ENCODE measurements at places on chromosomes 4 and X.

GRCh38 chrX:132016628-132017430 is 6.3 kb upstream of the STK26 start:
- DNase-seq = no peak

DNA sequence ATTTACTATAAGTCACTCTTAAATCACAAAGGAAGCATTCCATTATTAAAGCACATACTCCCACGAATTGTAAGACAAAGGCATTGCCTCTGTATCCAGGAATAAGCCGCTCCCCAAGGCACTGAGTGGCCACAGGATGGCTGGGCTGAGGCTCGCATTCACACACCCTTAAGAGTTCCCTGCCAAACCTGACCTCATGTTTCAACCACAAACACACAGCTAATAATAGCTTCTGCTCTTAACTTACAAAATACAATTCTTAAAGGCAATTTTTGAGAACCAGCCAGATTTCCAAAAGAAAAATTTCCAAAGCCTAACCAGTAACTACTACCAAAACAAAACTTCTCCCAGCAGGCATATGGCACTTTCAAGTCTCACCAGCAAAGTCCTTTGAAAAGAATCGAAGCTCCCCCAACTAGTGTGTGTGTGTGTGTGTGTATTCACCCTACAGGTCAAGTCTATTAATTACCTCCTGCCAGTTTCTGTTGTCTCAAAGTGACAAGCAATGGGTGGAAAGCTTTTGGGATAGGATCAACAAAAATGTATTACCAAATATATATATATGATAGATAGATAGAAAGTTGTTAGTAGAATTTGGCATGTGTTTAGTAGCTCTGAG is 36.0 kb downstream of the ARHGAP6 start:
- DNase-seq = no peak

DNA sequence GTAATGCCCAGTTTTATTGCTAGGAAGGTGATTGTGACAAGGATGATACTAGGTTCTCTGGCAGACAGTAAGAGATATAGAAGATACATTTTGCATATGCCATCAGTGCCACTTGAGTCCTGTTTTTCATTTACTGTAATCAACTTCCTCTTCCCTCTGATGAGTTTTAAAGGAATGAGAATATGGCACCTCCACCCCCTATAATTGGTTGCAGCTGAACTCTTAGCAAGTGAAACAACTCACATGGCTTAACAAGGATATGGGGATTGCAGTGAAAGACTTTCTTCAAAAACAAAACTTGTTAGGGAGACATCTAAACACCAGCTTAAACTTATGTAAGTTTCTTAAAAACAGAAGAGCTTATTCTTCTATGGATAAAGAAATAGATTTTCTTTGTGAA is 90.0 kb downstream of the AREG start:
- no peak for DNase-seq

DNA sequence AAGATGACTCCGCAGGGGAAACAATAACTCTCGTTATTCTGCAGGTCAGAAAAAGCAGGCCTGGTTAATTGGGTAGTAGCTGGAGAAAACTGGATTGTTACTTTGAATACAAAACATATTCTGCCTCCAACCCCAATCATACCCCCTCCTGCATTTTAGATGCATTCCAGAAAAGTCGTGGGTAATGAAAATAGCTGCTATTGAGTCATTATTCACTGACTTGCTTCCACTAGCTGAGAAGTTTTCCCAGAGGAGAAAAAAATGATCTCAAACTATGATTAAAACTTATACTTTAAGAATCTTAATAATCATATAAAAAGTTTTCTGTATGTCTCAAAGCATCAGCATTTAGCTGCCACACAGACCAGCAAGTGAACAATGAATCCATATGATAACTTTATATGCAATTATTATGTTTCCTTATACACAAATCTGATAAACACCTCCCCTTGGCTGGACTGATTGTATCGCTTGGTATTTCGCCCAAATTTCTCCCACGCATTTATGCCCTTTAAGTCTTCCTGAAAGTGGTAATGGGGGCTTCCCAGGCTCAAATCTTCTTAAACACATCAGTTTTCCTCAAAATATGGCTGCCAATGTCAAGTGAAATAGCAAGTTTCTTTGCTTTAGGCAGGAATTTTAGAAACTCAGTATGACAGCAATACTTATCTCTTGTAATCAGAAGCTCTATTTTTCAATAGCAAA is 181.0 kb downstream of the LDB2 start:
- DNase-seq = no peak

GRCh38 chr4:72290737-72291136 is 258.9 kb downstream of the NPFFR2 start:
- no peak for DNase-seq

All from NCI-H526 (cell line).